ENCODE measurements at places on chromosomes 6 and 20.

- no peak for DNase-seq
These were observed 145.6 kb downstream of the JARID2 start for GRCh38 chr6:15391500-15391899.

DNA sequence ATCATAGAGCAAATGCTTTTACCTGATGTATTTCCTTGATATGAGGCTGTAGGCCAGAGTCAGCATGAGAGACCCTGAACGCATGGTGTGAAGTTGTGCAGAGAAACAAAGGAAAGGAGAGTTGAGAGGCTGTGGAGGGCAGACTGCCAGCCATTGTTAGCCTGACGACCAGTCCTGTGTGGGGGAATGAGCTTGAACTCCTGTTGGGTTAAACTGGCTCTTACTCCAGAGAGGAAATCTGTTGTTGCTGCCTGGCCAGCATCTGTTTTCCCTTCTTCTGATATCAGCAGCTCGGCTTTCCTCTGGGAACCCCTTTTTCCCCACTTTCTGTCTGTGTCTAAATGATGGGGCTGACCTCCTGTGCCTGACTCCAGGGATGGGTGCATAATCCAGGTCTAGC lies 158.2 kb upstream of the ZFP64 start:
- DNase-seq, result no peak

GRCh38 chr6:148324297-148324985 lies 18.2 kb upstream of the SASH1 start:
- DNase-seq, result no peak

DNA sequence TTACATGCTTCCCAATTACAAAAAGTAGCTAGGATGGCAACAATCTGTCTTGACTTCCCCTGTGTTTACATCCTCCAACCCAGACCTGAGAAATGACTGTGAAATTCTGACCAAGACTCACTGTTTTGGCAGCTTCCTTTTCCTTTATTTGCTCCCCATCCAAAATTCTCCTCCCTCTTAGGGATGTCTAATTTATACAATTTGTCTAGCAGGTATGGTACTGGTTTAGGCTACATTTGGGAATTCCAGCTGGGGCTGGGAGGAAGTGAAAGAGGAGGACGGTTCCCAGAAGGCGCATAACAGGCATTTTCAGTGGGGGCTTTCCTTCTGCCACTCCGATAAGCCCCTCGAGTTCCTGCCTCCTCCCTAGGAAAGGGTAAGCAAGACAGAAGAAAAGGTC lies 231.5 kb upstream of the BTBD3 start:
- DNase-seq, result no peak

DNA sequence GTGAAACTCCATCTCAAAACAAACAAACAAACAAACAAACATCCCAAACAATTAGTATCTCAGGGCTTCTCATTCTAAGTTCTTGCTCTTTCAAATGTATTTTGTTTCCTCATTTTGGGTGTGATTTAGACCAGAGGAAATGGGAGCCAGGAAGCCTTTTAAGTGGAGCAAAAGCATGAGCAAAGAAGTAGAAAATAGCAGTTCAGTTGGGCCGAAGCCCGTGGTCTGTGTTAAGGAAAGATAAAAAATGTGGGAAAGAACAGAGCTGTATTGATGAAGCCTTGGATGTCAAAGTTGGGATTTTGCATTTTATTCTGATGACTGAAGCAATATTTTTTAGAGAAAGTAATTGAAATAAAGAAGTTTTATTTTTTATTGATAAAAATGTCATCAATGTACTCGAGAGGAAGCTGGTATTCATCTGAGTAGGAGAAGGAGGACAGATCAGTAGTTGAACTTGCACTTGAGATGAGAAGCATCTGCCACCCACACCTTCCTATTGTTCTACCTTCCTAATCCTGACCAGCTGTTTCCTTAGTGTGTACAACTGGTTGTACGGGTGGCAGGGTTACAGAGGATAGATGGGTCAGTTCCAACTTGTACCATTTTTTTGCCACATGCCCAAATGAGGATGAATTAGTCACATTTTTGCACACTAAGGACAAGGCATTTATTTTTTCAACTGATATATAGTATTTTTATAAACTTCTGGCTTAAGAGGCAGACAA lies 56.1 kb downstream of the KIAA0408 start:
- DNase-seq, result no peak

DNA sequence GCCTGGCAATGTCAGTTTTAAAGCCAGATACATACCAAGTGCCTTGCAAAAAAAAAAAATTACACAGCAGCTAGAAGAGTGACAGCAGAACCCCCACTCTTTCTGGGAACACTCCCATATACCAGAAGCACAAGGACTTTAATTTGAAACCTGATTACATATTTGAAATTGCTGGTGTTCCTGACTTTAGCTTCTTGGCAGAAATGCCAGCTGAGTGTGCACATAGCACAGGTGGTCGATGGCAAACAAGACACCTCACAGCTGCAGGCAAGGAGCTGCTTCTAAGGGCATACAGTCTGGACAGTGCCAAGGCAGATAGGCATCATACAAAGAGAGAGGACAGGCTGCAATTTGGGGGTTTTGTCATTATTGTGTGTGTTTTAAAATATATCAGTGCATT lies 150.7 kb upstream of the SGK1 start:
- DNase-seq, result no peak

GRCh38 chr6:51105357-51105756 lies 286.7 kb downstream of the TFAP2B start:
- DNase-seq, result no peak

- DNase-seq, result no peak
These were observed 180.7 kb upstream of the HS3ST5 start for GRCh38 chr6:114523508-114523907.

- DNase-seq, result no peak
These were observed 32.4 kb downstream of the DUSP22 start for GRCh38 chr6:324729-325125.

GRCh38 chr6:6915219-6915618 lies 192.5 kb upstream of the RREB1 start:
- no peak for DNase-seq

- no peak for DNase-seq
These were observed 116.6 kb downstream of the DLL1 start for GRCh38 chr6:170174124-170174770.

DNA sequence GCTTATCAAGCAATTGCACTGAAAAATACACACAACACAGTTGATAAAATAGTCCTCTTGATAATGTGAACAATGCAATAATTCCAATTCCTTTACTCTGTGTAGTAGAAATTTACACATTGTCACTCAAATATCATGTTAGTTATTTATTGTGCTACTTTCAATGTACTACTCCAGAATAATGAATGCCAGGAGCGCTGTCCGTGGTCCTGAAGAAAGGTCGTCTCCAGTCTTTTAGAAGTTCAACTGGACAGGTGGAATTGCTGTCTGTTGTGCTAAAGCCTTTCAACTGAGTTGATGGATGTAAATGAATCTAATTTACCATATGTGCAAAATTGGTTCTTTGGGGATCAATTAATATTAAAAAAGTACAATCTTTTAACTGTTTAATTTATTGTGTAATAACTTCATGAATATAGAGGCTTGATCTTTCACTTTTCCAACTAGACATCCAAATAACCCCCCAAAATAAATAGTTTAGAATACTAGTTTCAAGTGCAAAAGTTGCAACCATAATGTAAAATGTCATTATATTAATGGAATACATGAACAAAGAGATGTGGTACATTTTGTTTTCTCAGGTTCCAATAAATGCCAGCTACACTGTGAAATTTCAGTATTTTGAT lies 3.2 kb downstream of the GRIK2 start:
- DNase-seq, result no peak

DNA sequence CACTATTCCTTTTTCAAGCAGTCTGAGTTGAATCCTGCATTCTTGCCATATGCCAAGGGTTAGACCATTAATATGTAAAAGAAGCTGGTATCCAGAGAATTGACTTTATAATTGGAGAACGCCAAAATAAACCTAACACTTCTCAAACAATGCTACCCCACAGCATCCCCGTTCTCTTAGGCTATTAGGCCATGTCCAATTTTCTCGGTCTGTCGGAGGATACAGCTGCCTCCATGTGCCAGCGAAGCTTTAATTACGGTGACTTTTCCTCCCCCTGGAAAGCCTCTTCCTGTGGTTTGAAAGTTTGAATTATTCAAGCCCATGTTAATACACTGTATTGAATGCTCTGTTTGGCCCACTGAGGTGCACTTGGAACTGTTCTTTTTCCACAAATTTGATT lies 60.5 kb downstream of the HS3ST5 start:
- no peak for DNase-seq

DNA sequence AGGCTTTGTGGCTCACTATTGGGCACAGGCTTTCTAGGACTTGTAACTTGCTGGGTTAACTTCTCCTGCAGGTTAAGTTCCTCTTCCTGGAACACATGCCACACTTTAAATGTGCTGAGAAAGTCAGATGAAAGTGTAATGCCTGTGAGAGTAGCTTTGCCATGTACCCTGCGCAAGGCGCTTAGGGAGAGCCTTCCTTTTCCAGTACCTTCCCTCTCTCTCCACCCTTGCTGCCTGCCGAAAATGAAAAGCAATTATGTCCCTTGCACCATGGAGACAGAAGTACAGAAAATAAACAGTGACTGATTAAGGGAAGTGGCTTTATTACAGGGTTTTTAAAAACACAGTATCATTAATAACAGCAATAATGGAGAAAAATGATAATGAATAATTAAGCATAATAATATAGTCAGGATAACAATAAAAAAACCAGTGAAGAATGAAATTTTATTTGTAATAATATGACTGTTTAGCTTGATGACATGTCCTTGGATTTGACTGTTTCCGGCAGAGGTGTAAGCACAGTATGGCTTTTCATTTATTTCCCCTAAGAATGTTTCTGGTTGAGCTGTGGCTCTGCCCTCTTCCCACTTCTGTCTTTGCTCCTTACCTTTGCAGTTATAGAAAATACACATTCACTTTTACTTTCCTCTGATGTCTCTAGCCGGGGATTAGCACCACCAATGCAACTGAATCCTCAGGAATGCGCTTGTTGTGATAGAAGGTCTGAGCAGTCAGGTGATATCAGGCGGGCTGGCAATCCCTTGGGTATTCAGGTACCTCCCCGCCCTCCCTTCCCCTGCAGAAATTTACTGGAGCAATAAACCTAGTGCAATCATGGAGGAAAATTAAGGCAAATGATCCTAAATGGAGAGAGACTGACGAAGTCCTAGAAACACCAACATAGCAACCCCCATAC lies 472.3 kb upstream of the CITED2 start:
- no peak for DNase-seq

- DNase-seq, result no peak
These were observed 25.7 kb downstream of the CD83 start for GRCh38 chr6:14143305-14143704.

GRCh38 chr20:11970243-11970836 lies 52.6 kb downstream of the BTBD3 start:
- DNase-seq, result no peak

DNA sequence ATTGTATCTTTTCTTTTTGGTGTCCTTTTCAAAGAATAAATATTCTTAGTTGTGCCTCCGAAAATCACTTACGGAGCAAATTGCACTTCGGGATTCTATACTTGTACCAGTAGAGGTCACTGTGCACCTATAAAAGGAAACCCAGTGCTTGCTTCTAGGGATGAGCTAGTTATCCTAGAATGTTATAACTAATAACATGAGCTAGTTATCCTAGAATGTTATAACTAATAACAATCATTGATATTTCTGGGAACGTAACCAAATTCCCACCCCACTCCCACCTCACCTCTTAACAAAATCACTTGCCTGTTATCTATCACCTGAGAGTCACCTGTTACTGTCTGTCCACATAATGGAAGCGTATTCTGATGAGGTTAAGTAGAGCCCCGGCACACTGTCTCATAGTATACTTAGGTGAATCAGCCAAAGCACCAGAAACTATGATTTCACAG lies 126.9 kb upstream of the TIAM2 start:
- DNase-seq, result no peak

GRCh38 chr6:71107911-71108420 lies 151.1 kb upstream of the B3GAT2 start:
- DNase-seq, result no peak

- no peak for DNase-seq
These were observed 207.1 kb downstream of the PACRG start for GRCh38 chr6:162934844-162935243.

GRCh38 chr6:154715446-154715845 lies 17.8 kb upstream of the SCAF8 start:
- no peak for DNase-seq

- no peak for DNase-seq
These were observed 61.9 kb downstream of the GJA10 start for GRCh38 chr6:89956182-89956581.

DNA sequence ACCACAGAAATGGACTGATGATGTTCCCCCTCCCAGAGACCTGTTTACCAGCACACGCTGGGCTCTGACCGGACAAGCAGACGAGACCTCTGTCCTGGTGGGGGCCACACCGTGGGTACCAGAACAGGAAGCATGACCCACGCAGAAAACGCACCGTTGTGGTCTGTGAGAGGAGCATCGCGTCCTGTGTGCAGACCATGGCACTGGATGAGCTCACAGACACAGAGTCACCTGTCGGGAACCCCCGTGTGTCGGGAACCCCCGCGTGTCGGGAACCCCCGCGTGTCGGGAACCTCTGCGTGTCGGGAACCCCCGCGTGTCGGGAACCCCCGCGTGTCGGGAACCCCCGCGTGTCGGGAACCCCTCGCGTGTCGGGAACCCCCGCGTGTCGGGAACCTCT lies 37.4 kb downstream of the MYT1 start:
- DNase-seq, result no peak

DNA sequence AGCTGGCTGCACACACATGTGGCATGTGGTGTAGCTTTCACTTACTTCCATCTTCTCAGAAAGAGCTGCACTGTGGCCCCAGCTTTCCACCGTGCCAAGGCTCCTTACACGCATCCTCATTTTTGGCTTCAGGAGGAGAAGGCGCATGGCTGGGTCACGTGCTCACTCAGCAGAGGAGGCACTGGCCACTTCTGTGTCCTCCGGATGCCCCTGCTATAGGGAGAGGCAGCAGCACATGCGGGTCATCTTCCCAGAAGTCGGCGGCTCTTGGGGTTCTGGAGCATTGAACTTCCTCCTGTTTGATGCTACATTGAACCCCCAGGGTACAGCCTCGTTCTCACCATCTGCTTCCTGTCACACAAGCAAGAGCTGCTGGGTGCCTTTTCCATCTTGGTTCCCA lies 111.3 kb downstream of the FAM120B start:
- DNase-seq, result no peak

DNA sequence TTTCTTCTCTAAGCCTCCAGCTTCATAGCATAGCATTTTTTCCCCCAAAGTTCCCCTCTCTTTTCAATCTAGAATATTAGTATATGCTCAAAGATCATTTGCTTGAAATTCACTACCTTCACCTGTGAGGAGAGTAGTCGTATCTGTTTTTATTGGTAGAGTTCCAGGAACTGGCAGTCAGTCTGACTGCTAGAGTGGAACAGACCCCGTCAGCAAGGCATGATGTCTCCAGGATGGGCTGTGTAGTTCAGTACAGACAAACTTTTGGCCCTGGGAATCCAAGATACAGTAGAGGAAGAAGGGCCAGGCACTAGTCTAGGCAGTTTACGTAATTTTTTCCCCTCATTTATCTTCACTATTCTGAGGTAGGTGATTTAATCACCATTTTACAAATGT lies 29.1 kb downstream of the RALY start:
- no peak for DNase-seq

GRCh38 chr20:9637889-9638288 lies 123.5 kb downstream of the LAMP5 start:
- no peak for DNase-seq
